ENCODE measurements at places on chromosomes 1 and 21.
A peak's percentile ranks its signal among the peaks of the same experiment; 100 is the strongest.

- peak; percentile 49 for DNase-seq
Measured at GRCh38 chr1:205543351-205544301, 39.2 kb downstream of the CDK18 start.

GRCh38 chr1:55120538-55120937 is 81.2 kb downstream of the PCSK9 start:
- no peak for DNase-seq

DNA sequence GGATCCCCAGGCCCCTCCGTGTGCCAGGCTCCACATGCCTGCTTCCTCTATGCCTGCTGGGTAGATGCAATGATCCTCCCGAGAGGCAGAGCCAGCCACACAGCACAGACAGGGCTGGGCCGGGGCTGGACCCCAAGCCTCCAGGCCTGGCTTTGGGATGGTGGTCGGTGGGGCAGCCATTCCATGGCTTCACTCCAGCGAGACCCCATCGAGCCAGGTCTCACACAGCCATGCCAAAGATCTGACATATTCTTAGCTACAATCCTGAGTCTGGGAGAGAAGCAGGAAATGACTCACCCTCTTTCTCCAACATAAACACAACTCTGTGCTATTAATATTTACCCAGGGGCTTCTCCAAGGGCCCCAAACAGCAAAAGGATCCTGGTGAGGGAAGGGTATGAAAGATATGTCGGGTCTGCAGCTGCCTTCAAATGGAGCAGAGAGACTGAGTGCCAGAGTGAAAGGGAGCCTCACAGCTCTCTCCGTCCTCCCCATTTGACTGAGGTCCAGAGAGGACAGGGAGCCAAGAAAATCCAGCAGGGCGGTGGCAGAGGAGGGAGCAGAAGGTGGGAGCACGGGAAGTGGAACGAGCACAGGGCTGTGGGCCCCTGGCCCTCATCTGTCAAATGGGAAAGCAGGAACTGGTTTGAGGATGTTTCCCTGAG is 639.5 kb downstream of the MATN1 start:
- DNase-seq = no peak

DNA sequence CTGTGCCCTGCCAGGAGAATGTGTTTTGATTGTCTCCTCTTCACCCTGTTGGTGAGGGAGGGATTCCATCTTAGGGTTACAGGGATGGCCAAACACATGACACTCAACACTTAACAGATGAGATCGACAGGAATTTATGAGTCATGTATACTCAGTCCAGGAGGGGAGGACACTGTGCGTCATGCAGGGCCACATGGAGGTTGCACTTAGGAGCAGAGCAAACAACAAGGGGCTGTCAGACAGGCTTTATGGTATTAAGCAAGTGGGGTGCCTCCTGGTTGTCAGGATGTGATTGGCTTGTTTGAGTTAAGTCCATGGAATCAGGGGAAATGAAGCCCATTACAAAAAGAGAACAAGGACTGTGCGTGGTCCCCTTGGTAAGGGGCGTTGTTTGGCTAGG is 26.9 kb downstream of the EDARADD start:
- DNase-seq = peak; percentile 11

DNA sequence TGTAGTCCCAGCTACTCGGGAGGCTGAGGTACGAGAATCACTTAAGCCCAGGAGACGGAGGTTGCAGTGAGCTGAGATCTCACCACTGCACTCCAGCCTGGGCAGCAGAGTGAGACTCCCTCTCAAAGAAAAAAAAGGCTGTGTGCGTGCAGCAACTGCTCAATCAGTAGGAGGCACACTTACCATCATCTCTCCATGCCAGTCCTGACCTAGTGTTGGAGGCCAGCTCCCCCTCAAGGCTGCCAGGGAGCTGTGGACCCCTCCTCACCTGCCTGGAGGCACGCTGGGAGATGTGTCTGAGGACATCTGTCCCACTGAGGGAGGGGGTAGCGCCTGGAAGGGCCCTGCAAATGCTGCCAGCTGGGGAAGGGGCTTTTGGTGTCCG is 11.9 kb downstream of the RPS6KA1 start:
- DNase-seq = no peak

DNA sequence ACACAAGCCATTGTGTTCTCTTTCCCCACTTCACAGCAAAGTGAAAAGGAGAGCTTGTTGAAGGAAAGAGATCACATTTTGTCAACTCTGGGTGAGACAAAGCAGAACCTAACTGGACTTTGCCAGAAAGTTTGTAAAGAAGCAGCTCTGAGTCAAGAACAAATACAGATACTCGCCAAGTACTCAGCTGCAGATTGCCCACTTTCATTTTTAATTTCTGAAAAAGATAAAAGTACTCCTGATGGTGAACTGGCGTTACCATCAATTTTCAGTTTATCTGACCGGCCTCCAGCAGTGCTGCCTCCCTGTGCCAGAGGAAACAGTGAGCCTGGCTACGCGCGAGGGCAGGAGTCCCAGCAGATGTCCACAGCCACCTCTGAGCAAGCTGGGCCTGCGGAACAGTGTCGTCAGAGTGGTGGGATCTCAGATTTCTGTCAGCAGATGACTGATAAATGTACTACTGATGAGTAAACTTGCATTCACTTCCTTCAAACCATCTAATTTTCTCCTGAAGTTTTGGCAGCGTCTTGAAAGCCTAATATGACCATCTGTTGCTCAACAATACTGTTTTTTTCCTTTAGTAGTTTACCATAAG is 43.7 kb downstream of the BACH1 start:
- peak; percentile 67 for DNase-seq

DNA sequence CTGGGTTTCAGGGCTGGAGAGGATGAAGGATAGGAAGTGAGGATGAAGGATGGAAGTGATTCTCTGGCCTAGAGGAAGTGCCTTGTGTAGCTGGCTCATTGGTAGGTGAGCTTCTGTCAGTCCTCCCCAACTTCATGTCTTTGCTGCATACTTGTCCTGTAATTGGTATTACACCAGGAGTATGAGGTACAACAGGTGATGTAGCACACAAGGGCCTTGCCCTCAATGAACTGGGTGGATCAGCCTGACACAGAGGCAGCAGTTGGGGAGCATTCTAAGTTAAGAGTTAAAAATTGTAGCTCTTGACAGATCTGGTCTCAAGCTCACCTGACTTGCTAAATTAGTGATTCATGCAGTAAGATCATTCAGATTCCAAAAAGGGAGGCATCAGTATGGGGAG is 37.9 kb upstream of the CACNA1E start:
- no peak for DNase-seq

DNA sequence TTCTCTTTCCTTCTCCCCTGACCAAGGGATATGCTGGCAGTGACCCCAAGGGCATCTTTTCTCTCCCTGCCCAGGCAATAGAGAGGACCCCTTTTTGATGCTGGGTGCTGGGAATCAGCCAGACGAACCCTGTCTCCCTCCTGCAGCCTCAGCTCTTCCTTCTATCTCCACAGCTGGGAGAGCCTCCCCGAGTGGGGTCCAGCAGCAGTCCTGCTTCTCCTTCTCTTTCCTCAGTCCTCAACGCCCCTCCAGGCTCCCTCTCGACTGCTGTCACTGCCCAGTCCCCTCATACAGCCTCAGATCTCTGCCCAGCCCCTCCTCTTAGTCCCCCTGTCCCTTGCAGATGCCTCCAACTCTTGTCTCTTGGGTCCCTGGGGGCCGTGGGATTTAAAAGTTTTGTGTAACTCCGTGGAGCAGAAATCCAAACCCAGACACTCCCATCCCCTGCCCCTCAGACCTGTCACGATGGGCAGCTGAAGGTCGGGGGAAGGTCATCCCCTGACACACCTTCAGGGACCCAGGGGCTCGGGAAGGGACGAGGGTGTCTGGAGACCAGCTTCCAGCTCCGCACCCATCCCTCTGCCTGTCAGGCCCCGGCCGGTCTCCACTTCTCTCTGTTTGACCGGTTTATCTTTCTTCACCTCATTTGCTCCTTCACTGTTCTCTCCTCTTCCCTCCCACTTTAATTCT is 5.8 kb upstream of the ETV3L start:
- DNase-seq = no peak

GRCh38 chr1:160997323-160998038 is 23.5 kb downstream of the F11R start:
- DNase-seq = peak; percentile 49

- DNase-seq = peak; percentile 41
Measured at GRCh38 chr1:212595787-212596714, 12.5 kb upstream of the ATF3 start.

DNA sequence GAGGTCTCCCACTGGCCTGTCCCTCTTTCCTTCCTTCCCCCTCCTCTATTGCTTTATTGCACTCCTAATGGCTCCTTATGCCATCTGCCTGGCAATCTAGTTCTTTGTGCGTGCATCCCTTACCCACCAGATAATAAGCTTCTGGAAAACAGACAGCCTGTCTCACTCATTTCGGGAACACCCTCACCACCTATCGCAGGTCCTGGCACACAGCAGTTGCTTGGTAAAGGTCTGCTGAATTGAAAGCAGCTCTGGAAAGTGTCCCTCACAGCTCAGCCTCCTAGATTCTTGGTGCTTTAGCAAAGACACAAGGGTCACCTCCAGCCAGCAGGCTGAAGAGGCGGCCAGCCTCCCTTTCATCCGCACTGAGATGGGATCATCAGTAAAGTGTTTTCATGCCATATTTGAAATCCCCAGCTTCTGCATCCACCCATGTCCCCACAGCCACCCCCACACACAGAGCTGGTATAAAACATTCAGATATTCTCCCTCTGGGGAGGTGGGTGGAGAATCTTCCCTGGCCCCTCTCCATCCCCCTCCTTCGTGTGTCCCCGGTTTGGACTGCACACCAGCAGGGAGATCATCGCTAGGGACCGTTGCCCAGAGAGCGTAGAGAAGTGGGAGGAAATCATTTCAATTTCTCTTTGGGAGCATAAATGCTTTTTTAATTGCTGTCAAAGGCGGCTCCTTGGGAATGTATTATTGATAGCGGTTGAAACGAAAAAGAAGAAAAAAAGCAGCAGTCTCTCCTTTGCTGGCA is 29.1 kb upstream of the ATP2B4 start:
- DNase-seq = no peak

Measured in activated naive CD8-positive, alpha-beta T cell treated with anti-CD3 and anti-CD28 coated beads, Interleukin-2, amount 50 U/mL, for 24 hours (primary cell).